ENCODE measurements at places on chromosomes 16 and 17.

DNA sequence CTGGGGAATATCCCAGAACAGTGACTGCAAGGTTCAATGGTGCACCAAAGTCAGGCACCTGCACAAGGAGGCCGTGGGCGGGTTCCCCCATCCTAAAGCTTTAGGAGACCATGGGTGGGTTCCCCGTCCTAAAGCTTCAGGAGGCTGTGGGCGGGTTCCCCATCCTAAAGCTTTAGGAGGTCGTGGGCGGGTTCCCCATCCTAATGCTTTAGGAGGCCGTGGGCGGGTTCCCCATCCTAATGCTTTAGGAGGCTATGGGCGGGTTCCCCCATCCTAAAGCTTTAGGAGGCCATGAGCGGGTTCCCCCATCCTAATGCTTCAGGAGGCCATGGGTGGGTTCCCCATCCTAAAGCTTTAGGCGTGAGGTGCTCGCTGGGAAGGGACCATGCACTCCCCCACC, 313.3 kb downstream of the FOXL1 start:
- no peak for DNase-seq

DNA sequence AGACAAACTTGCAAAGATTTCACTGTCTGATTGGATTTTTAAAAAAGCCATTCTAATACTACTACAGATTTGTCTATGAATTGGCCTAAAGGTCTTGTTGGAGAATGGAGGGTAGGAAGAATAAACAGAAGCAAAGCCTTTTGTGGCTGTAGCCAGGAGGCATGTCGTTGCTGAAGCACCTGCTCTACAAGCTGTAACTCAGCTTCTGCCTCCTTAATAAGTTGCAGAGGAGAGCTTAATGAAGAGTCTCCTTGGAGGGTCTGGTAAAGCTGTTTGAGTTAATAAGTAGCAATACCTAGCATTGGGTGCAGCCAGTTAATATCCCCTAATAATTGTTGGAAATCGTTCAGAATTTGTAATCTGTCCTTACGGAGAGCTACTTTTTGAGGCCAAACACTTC, 10.0 kb upstream of the ZNF689 start:
- no peak for DNase-seq

DNA sequence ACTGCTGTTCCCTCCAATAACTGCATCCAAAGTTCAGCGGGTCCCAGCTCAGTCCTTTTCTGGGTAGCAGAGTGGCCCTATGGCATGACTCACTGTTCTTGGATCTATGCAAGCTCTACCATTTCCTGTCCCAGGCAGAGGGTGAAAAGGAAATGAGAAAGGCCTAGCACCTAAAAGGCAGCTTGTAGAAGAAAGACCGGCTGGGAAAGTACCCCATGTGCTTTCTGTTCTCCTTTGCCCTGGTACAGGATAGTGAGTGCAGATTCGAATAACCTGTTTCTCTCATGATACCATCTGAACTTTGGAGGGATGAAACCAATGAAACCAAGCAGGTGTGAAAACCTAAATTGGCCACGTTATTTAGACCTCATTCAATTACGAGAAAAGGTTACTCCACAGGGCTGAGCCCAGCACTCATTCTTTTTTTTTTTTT, 12.7 kb upstream of the HASPIN start:
- no peak for DNase-seq

DNA sequence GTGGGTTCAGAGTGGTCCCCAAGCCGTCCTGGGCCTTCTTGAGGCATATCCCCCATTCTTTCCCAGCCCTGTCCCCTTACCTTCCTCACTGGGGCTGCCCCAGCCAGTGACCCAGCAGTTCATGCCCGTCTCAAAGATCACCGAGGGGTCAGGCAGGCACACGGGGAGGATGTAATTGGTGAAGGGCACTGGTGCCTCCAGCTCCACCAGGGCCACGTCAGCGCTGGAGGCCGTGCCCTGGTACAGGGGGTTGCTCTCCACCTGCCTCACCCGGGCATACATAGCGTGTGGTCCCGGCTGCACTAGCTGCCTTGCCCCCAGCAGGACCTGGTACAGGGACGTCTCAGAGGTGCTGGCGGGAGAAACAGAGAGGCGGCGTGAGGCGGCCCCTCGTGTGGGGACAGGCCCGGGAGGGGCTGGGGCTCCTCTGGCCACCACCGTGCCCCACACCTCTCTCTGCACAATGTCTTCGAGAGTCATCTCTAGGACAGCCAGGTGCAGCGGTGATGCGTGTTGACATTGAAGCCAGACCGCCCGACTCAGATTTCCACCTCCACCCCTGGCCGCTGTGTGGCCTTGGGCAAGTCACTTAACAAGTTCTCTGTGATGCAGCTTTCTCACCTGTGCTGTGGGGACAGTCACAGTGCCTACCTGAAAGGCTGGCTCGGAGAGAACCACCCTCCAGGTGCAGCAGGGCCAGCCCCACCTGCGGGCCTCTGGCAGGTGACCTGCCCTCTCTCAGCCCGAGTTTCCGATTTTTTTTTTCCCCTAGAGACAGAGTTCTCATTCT, 5.8 kb downstream of the PRSS27 start:
- DNase-seq = no peak

DNA sequence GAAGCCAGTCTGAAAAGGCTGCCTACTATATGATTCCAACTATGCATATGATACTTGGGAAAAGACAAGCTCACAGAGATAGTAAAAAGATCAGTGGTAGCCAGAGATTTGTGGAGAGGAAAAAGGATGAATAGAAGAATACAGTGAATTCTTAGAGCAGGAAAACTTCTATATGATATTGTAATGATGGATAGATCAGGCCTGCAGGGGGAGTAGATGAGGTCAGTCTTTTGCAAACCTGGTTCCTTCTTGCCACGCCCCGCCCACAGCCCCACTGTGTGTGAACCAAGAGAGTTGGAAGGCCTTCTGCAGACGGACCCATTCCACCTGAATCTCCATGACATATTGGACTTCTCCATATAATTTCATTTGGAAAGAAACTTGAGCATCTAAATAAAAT, 761 bp upstream of the CCL8 start:
- DNase-seq = no peak

- no peak for DNase-seq
These were observed 1.4 kb downstream of the CHMP6 start for GRCh38 chr17:80992948-80993624.

- DNase-seq = no peak
These were observed 8.1 kb downstream of the OR2C1 start for GRCh38 chr16:3363793-3364192.

DNA sequence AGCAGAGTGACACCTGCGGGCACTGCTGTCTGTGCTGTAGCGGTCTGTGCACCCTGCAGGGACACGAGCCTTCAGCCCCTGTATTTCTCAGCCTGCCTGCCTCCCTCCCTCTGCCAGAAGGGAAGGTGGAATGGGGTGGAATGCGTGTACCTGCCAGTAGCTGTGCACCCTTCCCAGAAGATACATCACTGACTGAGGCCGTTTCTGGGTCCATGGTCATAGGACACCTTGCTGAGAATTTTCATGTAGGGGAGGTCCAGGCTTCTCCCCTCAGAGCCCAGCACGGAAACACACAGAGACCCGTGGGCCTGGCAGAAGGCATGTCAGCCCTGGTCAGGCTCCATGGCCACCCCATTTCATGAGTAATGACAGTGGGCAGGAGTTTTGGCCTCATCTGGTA, 16.5 kb downstream of the DBNDD1 start:
- DNase-seq = no peak

- DNase-seq = no peak
These were observed 589 bp downstream of the XYLT2 start for GRCh38 chr17:50346313-50347116.

DNA sequence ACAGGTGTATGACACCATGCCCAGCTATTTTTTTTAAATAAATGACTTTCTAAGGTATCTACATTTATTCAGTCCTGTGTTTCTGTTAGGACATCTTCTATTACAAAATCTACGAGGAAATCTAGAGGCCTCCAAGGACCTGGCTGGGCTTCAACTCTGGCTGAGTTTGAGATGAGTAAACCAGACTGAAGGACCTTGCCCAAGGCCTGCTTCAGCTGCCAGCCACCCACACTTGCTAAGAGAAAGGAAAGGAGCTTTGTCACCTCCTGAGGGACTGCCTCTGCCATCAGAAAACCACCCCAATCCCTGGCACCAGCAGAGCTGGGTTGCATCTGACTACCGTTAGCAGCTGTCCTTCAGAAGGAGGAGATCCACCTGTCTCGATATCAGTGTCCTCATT, 1.3 kb upstream of the MYO1D start:
- no peak for DNase-seq

DNA sequence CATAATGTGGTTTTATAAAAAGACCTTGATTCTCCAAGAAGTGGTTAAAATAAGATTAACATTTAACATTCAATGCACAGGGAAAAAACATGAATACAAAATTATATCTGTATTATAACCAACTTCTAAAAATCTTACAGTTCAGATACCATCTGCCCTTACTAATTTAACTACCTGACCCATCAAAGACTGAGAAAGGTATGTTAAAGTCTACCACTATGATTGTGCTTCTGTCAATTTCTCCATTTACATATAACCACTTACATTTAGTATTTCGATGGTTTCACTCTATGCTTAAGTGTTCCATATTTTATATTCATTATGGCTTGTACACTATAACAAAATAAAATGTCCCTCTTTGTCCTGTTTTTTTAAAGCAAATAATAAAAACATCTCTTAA, 14.6 kb downstream of the AP1G1 start:
- DNase-seq = no peak

GRCh38 chr17:64387145-64387473, 3.6 kb downstream of the PECAM1 start:
- DNase-seq = no peak

- DNase-seq = no peak
These were observed 28.9 kb downstream of the WIPF2 start for GRCh38 chr17:40247926-40248495.

DNA sequence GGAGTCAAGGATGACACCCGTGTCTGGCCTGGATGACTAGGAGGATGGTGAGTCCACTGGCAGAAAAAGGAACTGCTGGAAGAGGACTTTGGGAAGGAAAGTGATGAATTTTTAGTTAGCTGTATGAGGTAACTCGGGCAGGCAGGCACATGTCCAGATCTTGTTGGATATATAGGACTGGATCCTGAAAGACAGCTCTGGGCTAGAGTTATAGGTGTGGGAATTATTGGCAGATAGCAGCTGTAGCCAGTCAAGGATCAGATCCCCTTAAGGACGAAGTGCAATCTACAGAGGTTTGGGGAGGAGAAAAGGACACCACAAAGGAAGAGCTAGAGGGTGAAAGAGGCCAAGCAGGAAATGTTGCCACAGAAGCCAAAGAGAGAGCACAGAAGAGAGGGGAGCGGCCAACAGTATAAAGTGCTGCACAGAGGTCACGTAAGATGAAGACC, 10.1 kb downstream of the CYB5D1 start:
- DNase-seq = no peak

DNA sequence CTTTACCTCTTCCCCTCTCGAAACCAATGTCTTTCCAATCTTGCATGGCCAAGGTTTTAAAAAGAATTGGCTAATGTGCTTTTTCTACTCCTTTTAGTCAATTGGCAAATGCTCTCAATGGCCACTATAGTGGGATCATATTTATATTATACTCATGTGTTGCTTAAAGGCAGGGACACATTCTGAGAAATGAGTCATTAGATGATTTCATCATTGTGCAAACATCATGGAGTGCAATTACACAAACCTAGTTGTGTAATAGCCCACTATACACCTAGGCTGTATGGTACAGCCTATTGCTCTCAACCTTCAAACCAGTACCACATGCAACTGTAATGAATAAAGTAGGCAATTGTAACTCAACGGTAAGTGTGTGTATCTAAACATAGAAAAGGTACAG, 180.9 kb downstream of the HS3ST3A1 start:
- no peak for DNase-seq

DNA sequence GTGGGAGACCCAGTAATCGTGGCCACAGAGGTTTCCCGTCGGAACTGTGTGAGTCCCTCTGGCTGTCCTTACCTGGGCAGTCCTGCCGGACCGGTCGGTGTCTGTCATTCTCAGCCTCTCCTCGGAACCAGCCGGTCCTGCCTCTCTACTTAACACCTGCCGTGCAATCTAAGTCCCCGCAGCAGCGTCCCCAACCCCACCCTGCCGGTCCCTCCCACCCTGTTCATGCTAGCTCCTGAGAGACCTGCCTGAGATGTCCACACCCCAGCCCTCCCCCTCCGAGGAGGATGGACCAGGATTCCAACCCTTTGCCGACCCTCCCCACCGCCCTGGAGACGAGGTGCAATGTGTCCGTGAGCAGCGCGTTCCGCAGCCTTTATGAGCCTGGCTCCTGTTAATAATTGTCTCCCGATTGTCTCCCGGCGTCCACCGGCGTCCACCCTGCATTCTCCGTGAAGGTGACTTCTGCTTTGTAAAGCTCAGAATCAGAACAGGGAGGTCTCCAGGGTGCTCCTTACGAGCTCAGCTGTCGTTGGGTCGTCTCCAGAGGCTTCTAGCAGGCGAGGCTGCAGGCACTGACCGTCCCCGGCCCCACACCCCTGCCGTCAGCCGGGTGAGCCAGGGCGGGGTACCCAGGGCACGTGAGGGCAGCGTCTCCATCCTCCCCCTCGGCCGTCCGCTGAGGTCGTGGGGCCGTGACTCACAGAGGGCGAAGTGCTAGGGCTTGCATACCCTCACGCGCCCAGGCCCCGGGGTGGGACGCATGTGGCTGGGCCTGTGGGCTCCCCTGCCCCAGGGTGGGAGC, 10.1 kb downstream of the METRNL start:
- no peak for DNase-seq

Measured in DMS 273 treated with DMSO at 0.1 percent for 48 hours (cell line).